ENCODE measurements at places on chromosomes 13 and 19.

DNA sequence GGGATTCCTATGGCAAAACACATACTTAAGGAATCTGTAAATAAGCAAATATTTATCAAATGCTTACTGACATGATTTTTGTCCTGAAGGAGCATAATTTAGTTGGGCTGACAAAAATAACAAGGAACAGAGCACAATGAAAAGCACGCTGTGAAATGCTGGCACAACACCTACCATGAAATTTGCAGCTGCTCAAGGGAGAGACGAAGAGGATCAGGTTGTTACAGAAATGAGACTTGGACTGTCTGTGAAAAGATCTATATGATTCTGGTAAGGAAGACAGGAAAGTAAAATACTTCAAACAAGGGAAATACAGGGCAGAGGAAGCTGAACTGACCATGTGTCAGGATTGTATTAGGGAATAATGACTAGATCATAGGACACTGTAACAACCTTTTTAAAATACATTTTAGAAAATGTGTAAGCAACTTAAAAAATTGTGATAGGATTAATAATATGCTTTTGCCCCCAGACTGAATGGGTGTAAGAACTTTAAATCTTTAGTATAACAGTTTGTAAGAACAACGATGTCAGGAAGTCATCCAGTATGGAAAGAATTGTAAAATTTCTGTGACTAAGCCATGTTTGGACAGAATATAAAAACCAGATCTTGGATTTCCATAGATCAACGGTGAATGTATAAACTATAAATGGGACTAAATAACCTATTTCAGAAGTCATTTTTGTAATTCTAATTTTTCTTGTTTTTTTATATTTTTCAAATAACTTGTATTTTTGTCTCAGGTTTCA lies 1556.0 kb downstream of the EFNB2 start:
- no peak for DNase-seq

- no peak for DNase-seq
These were observed 44.1 kb upstream of the RFXAP start for GRCh38 chr13:36774931-36775330.

- DNase-seq, result no peak
These were observed 217.1 kb downstream of the PCCA start for GRCh38 chr13:100306030-100306429.

DNA sequence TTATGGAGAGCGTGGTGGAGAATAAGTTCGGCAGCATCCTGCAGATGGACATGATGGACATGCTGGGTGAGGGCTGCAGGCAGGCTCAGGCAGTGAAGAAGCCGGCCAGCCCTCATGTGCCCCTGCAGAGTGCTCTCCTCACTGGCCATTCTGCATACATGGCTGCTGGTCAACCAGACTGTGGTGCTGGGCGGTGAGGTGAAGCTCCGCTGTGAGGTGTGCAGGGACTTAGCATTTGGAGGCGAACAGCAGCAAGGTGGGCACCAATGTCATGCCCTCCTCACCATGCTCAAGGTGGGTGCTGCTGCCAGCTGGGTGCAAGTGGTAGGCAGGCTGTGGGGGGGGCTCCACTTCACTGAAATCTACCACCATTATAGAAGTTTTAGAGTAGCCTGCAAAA lies 5.7 kb upstream of the ZNF492 start:
- DNase-seq, result no peak

DNA sequence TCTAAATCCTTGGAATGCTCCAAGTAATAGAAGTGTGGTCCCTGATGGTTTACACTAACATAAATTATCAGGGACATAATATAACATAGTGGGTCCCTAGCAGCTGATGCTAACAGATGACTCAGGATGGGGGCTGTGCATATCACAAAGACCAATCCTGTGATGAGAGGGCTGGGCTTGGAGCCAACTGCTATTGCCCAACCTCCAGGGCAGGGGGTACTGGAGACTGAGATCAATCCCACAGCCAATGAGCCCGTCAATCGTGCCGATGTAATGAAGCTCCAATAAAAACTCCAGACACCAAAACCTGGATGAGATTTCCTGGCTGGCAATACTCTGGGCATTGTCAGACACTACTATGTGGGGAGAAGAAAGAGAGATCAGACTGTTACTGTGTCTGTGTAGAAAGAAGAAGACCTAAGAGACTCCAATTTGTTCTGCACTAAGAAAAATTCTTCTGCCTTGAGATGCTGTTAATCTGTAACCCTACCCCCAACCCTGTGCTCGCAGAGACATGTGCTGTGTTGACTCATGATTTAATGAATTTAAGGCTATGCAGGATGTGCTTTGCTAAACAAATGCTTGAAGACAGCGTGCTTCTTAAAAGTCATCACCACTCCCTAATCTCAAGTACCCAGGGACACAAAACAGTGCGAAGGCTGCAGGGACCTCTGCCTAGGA lies 33.4 kb downstream of the ABCC4 start:
- peak; percentile 19 for DNase-seq

DNA sequence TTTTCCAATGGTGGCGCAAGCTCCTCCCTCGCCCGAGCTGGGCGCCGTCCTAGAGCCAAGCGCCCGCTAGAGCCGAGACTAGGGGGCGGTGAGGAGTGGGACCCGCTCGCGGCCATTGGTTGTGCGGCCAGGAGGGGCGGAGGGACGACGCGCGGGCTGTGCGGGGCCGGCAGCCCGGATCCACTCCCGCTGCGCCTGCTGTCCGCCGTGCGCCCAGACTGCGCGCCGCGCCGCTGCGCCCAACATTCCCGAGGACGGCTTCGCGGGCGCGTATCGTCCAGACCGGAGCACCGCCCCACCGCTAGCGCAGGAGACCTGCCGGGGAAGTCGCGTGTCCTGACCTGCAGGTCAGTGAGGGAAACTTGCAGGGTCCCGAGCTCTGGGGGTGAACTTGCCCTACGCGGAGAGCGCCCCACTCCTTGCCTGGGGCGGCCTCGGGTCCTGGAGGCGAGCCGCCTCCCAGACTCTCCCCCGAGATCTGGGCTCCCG lies at the start of gene SERTM1:
Gene SERTM1 (plus strand): TSS at position 183 of the 489 bp plus-strand sequence. CDS start 21,059 bp downstream, outside the sequence.
- peak; percentile 25 for DNase-seq

DNA sequence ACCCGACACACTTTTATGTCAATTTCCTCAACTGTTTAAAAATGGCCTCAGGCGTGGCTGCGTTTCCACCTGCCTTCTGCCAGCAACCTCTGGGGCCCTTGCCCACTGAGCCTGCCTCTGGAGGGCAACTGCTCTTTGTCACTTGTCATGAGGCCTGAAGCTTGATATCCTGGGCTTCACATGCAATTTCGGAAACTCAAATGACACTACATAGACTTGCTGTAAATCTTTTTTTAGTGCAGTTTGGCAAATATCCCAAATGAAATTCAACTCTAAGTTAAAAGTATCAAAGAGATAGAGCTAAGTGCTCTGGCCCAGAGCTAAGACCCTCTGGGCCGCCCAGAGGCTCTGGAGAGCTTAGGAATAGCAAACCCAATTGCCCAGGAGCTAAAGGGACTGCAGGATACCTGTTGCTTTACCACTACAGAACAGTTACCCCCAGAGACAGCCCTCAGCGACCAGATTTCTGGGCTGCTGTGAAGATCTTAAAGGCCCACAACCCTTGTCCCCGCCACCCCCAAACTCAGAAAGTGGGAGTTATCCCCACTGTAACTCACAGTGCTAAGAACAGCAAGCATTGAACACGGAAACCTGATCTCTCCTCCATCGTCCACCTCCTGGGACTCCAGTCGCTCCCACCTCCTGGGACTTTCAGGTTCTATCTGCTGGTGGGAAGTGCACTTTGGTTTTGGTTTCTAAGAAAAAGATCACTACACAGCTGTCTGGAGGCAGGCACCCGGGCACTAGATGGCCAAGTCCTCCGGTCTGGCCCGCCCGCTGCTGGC lies 19.4 kb downstream of the GJA3 start:
- no peak for DNase-seq

GRCh38 chr13:91361755-91362271 lies 14.3 kb downstream of the MIR17HG start:
- no peak for DNase-seq

- DNase-seq, result no peak
These were observed 18.7 kb downstream of the MLLT1 start for GRCh38 chr19:6260912-6261650.

DNA sequence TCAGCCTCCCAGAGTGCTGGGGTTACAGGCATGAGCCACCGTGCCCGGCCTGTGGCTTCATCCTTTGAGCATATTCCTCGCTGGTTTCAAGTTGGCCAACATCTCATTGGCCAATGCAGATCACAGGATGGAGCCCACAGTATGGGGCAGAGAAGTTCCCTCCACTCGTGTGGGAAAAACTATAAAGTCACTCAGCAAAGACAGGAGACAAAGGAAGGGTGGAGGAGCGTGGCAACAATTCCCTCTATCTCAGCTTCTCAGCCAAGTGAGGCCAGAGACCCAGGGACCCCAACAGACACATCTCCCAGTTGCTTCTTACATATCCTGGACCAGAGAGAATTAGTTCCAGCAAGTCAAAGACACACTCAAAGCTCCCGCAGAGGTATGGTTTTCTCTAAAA lies 184.6 kb upstream of the SOX1 start:
- no peak for DNase-seq

- DNase-seq, result no peak
These were observed 4.7 kb downstream of the ZNF536 start for GRCh38 chr19:30376826-30377425.

DNA sequence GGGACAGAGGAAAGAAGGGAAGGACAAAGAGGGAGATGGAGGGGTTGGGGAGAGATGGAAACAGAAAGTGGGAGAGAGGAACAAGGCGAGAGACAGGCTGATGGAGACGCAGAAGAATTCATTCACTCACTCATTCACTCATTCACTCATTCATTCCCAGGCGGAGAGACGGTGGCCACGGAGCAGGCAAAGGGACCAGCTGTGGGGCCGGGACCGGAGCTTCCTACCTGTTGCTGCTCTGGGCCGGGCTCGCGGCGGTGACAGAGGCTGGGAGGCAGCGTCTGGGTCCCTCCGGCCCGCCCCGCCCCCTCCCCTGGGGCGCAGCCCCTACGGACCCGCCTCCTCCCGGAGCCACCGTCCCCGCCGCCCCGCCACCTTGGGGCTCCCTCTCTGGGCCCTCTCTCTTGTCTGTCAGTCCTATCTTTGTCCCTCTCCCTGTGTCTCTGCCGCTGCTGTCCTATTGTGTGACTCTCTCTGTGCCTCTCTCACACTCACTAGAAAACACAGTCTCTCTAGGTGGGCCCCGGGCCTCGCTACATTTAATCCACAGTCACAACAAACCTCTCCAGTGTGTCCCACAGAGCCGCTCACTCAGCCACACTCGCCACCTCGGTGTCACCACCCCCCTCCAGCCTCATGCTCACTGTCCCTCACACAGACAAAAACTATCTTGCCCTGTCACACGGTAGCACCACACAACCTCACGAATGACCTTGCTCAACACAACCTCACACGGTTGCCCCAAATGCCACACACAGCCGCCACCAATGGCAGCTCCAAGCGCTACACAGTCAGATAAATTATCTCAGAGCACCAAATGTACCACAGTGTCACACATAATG lies at the start of gene GNG8:
Gene GNG8 (minus strand): TSS at position 283 of the 842 bp plus-strand sequence. CDS start 1,520 bp downstream, outside the sequence.
- no peak for DNase-seq

DNA sequence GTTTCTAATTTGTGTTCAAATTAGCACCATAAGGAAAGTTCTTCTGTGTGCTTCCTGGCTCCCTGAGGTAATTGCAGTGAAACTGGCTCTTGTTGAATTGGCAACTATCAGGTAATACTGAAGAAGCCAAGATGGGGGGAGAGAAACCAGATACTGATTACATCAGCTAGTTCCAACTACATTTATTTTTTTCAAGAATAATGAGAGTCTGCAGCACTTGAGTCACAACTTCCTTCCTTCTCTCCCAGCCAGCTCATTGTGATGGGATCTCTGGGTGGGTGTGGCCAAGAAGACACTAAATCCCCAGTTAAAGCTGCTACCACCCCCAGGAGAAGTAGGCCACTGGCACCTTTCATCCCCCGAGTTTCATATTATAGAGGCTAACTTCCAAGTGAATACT lies 100.7 kb upstream of the RXFP2 start:
- DNase-seq, result no peak

- DNase-seq, result no peak
These were observed 1783.9 kb upstream of the PCDH20 start for GRCh38 chr13:63199508-63199907.

DNA sequence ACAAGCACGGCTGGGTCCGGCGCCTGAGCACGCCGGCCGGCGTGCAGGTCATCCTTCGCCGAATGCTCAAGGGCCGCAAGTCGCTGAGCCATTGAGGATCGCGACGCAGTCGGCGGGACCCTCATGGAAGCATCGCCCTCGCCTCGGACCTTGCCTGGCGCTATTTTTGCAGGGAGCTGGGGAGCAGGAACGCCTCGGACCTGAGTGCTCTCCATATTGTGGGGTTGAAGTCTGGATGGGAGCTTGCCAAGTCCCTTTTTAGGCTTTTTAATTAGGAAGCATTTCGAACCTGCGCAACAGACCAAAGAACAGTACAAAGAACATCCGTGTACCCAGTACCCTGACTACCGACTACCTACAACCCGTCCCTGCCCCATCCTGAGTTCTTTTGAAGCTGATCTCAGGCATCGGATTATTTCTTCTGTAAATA lies 628 bp downstream of the MRPL34 start:
- DNase-seq, result no peak

DNA sequence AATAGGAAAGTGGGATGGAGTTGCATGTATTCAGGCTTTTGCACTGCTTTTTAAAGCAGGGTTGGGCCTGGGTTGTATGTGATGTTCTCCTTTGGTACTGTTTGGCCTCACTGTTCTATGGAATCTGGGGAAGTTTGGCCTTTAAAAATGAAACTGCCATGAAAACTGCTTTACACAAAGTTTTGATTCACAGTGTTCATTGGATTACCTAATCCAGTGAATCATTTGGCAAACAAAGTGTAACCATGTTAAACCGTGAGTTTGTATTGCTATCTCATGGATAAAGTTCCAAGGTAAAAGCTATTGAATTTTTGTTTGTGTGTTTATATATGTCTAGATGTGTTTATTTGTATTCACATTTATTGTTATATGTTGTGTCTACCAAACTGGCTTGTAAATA lies 1658.6 kb downstream of the OLFM4 start:
- DNase-seq, result no peak

DNA sequence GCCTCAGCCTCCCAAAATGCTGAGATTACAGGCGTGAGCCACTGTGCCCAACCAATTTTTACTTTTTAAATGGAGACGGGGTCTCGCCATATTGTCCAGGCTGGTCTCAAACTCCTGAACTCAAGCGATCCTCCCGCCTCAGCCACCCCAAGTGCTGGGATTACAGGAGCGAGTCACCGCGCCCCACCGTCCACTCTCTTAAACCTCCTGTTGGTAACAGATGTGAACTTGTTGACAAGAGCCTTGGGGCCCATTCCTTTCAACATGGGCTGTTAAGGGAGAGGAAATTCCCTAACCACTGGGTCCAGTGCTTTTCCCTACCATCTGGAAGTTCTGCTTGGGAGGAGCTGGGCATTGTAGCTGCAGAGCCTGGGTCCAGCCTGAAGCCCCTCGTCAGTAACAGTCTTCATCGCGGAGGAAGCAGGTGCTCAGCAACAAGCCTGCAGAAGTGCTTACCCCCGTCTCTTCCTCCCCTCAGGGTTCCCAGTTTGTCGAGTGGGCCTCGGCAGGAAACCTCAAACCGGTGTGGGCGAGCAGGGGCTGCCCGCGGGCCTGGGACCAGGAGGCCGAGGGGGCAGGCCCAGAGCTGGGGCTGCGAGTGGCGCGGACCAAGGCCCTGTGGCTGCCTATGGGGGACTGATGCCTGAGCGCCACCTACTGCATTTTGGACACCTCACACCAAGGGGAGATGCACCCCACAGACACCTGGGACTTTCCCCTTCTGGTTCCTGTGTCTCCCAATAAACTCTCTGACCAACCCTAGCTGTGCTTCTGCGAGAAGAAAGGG lies 4.0 kb upstream of the FLT3LG start:
- no peak for DNase-seq

- DNase-seq, result no peak
These were observed 28.1 kb downstream of the ZNF787 start for GRCh38 chr19:56092685-56093631.

All from NCI-H1092 (cell line).